ENCODE measurements at places on chromosomes 3 and 15.

GRCh38 chr15:67592245-67592644, 49.7 kb downstream of the MAP2K5 start:
- no peak overlapping the region for H3K27ac ChIP-seq
- DNase-seq = no peak
- no peaks in the 10 kb centered on the region for H3K4me1 ChIP-seq

DNA sequence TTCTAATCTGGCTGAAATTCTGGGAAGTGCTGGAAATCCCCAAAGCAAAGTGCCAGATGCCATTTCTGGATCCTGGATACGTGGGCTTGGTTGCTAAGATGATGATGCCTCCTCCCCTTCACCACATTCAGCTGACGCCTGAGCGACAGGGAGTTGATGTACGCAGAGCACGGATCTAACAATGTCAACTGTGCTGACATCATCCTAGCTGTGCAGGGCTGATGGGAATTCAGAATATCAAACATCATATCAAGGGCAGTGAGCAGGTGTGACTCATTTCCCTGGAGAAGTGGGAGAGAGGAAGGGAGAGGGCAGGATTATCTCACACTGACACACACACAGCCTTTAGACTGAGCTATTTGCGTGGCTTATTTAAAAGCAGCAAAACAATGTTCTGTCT, 92.6 kb upstream of the ZBTB20 start:
- no peaks in the 10 kb centered on the region for H3K36me3 ChIP-seq
- H3K27ac ChIP-seq = no peak overlapping the region
- H3K4me3 ChIP-seq = no peak overlapping the region
- no peak for DNase-seq

- H3K4me3 ChIP-seq = no peak overlapping the region
- no peak for DNase-seq
- no peaks in the 10 kb centered on the region for H3K4me1 ChIP-seq
- H3K36me3 ChIP-seq = no peaks in the 10 kb centered on the region
- H3K27ac ChIP-seq = no peak overlapping the region
- peaks cover 16% of the 10 kb centered on the region for H3K27me3 ChIP-seq
Measured at GRCh38 chr15:21260966-21261395, 179.3 kb downstream of the POTEB3 start.

DNA sequence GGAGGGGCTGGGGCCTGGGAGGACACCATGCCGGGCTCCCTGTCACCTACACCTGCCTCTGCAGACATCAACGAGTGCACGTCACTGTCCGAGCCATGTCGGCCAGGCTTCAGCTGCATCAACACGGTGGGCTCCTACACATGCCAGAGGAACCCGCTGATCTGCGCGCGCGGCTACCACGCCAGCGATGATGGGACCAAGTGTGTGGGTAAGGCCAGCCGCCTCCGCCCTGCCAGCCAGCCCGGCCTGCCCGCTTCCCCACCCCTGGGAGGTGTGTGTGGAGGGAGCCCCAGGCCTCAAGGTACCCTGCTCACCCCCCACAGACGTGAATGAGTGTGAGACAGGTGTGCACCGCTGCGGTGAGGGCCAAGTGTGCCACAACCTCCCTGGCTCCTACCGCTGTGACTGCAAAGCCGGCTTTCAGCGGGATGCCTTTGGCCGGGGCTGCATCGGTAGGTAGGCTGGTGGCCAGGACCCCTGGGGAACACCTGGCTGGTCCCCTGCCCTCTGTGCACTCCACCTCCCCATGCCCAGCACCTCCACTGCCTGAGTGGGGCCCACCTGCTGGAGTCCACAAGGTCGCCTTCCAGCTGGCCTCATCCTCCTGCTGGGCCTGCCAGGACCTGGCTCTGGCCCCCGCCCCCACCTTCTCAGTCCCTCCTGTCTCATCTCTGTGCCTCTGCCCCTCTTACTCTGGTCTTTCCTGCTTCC, 80.1 kb downstream of the FBLN2 start:
- no peak overlapping the region for H3K4me3 ChIP-seq
- no peak for DNase-seq
- no peaks in the 10 kb centered on the region for H3K27me3 ChIP-seq
- H3K4me1 ChIP-seq = no peaks in the 10 kb centered on the region

GRCh38 chr3:141875374-141875892, 1.0 kb upstream of the ATP1B3 start:
- H3K4me1 ChIP-seq = peaks cover 35% of the 10 kb centered on the region
- H3K4me3 ChIP-seq = peak overlapping the region; percentile 80
- H3K27ac ChIP-seq = peak overlapping the region; percentile 98
- H3K36me3 ChIP-seq = peaks cover 11% of the 10 kb centered on the region

DNA sequence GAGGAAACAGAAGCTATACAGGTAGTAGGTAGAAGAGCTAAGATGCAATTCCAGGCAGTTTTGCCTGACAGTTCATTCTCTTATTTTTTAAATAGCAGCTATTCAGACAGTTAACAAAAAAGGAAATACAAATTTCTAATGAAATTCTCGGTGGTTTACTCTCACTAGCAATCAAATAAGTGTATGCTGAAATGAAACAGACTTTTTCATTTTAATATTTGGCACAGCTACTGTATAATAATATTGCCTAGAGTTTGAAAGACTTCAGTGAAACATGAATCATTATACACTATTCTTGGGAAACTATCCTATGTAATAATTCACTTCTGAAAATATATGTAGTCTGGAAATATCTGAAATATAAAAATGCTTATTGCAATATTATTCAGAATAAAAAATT, 463.2 kb upstream of the AGTR1 start:
- no peak overlapping the region for H3K27ac ChIP-seq
- H3K27me3 ChIP-seq = no peaks in the 10 kb centered on the region
- no peak for DNase-seq
- no peak overlapping the region for H3K4me3 ChIP-seq

- no peak overlapping the region for H3K4me3 ChIP-seq
- H3K36me3 ChIP-seq = no peaks in the 10 kb centered on the region
- no peaks in the 10 kb centered on the region for H3K4me1 ChIP-seq
- no peak overlapping the region for H3K27ac ChIP-seq
Measured at GRCh38 chr3:163879172-163879571, 1199.1 kb downstream of the SI start.

GRCh38 chr3:135678386-135678785, 287.1 kb upstream of the PPP2R3A start:
- H3K27ac ChIP-seq = no peak overlapping the region
- H3K4me1 ChIP-seq = no peaks in the 10 kb centered on the region
- no peaks in the 10 kb centered on the region for H3K36me3 ChIP-seq
- no peaks in the 10 kb centered on the region for H3K27me3 ChIP-seq

DNA sequence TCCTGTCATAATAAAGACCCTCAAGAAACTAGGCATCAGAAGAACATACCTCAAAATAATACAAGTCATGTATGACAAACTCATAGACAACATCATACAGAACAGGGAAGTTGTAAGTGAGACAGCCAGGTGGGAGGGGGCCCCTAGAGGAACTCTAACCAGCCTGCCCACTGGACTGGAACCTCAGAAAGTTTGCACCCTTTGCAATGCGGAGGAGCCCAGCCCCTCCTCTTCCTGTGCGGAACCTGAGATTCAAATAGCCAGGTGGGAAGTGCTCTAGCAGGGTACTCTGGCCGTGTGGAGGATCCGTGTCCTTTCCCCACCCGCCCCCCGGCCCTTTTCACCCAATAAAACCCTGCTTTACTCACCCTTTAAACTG, 387.0 kb upstream of the CBLB start:
- peaks cover 5% of the 10 kb centered on the region for H3K4me1 ChIP-seq
- H3K36me3 ChIP-seq = peaks cover 13% of the 10 kb centered on the region
- no peak for DNase-seq
- no peak overlapping the region for H3K4me3 ChIP-seq

DNA sequence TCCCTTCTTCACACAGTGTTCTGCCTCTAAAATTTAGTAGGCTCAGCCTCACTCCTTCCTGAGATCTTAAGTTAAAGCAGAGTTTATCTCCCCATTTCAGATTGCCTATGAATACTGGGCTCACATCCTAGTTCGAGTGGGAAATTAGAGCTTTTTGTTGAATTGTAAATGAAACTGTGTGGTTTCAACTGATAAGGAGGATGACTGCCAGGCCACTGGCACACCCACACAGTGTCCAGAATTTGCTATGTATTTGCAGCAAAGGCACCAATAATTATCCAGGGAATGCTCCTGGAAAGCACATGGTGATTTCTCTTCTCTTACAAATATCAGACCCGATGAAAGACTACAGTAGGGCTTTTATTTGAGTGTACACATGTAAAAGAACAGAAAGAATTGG, 308.1 kb upstream of the COL8A1 start:
- no peak for DNase-seq
- H3K4me1 ChIP-seq = no peaks in the 10 kb centered on the region
- no peak overlapping the region for H3K27ac ChIP-seq
- no peak overlapping the region for H3K4me3 ChIP-seq
- H3K27me3 ChIP-seq = no peaks in the 10 kb centered on the region

- DNase-seq = no peak
- H3K27me3 ChIP-seq = peaks cover 3% of the 10 kb centered on the region
- H3K36me3 ChIP-seq = no peaks in the 10 kb centered on the region
- no peaks in the 10 kb centered on the region for H3K4me1 ChIP-seq
- H3K4me3 ChIP-seq = no peak overlapping the region
- H3K27ac ChIP-seq = no peak overlapping the region
Measured at GRCh38 chr3:70927239-70927638, 614.8 kb upstream of the MDFIC2 start.

GRCh38 chr3:18531662-18532061, 106.5 kb upstream of the SATB1 start:
- H3K36me3 ChIP-seq = peaks cover 47% of the 10 kb centered on the region
- H3K27ac ChIP-seq = no peak overlapping the region
- H3K4me3 ChIP-seq = no peak overlapping the region

DNA sequence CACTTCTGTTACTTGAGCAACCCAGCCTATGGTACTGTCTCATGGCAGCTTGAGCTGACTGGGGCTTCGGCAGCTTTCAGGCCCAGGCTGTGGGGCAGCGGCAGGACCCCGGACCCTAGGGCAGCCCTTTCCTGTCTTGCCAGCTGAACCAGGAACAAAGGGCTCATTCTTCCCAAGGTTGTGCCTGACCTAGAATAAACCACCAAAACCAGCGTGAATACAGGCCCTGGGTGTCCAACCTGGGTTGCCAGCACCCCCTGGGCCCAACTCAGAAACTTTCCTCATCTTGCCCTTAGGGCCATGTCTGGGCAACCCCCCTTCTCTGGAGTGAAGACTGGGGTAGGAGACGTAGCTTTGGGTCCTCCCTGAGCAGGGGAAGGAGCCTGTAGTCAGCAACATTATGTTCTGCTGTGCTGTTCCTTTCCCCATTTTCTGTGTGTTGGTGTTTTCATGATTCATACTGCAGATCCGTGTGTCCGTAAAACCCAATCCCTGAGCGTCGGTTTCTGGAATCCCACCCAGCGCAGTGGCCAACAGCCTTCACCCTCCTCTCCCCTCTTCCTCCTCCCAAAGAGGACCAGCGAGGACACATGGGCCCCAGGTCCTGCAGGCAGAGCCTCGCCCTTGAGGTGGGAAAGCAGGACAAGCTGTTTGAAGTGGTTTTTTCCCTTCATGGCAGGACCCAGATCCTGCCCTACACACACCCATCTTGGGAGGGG, 33.5 kb downstream of the TKT start:
- no peak for DNase-seq
- H3K27me3 ChIP-seq = no peaks in the 10 kb centered on the region
- H3K36me3 ChIP-seq = peaks cover 19% of the 10 kb centered on the region
- peaks cover 4% of the 10 kb centered on the region for H3K4me1 ChIP-seq
- H3K4me3 ChIP-seq = no peak overlapping the region

- H3K27ac ChIP-seq = no peak overlapping the region
- no peaks in the 10 kb centered on the region for H3K36me3 ChIP-seq
- no peak overlapping the region for H3K4me3 ChIP-seq
- DNase-seq = no peak
- no peaks in the 10 kb centered on the region for H3K27me3 ChIP-seq
Measured at GRCh38 chr3:34256021-34256420, 457.6 kb downstream of the PDCD6IP start.

- H3K27me3 ChIP-seq = no peaks in the 10 kb centered on the region
- H3K4me1 ChIP-seq = no peaks in the 10 kb centered on the region
- no peak for DNase-seq
- H3K4me3 ChIP-seq = no peak overlapping the region
Measured at GRCh38 chr3:168796339-168796738, 700.6 kb upstream of the GOLIM4 start.

GRCh38 chr3:197730200-197730599, 6.5 kb downstream of the RUBCN start:
- no peaks in the 10 kb centered on the region for H3K27me3 ChIP-seq
- no peak for DNase-seq
- H3K4me3 ChIP-seq = no peak overlapping the region
- no peak overlapping the region for H3K27ac ChIP-seq
- H3K4me1 ChIP-seq = peaks cover 30% of the 10 kb centered on the region
- H3K36me3 ChIP-seq = peaks cover 16% of the 10 kb centered on the region

GRCh38 chr3:163953526-163953925, 1124.8 kb downstream of the SI start:
- no peak for DNase-seq
- no peaks in the 10 kb centered on the region for H3K27me3 ChIP-seq

DNA sequence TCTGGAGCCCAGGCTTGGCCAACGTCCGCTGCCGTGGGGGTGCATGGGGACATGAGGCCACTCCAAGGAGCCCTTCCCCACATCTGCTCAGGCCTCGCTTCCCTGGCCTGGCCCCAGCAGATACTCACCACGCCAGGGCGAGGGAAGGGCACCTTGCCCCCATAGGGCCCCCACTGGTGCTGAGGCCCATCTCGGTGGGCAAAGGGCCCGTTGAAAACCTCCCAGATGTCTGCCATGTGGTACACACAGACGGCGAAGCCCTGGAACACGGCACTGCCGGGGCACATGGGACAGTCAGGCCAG, 4.7 kb downstream of the SEMA3G start:
- no peak overlapping the region for H3K4me3 ChIP-seq
- peaks cover 6% of the 10 kb centered on the region for H3K4me1 ChIP-seq
- H3K36me3 ChIP-seq = no peaks in the 10 kb centered on the region

GRCh38 chr15:41438206-41438605, 21.3 kb downstream of the RTF1 start:
- no peak overlapping the region for H3K4me3 ChIP-seq
- peaks cover 15% of the 10 kb centered on the region for H3K4me1 ChIP-seq
- peaks cover 12% of the 10 kb centered on the region for H3K36me3 ChIP-seq
- DNase-seq = no peak
- H3K27me3 ChIP-seq = no peaks in the 10 kb centered on the region
- no peak overlapping the region for H3K27ac ChIP-seq

DNA sequence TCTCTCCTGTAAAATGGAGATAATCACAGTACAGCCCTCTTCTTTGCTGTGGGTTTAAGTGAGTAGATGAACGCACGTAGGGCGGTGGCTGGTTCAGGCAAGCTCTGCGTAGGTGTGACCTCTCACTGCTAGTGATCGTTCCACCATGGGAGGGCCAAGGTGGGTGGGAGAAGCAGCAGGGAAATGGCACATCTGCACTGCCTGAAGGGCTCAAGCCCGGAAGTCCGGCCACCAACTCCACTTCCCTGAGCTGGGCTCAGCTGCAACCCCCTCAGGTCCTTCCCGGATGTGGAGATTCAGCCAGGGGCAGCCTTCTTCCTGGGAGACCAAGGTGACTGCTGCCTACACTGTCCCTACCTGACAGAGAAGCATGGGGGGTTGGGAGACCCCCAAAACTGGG, 102.9 kb downstream of the ADCY5 start:
- H3K36me3 ChIP-seq = no peaks in the 10 kb centered on the region
- peaks cover 10% of the 10 kb centered on the region for H3K27me3 ChIP-seq
- H3K27ac ChIP-seq = no peak overlapping the region
- no peak for DNase-seq
- peaks cover 11% of the 10 kb centered on the region for H3K4me1 ChIP-seq

GRCh38 chr3:147336543-147337278, 69.6 kb downstream of the ZIC4 start:
- no peaks in the 10 kb centered on the region for H3K4me1 ChIP-seq
- no peak for DNase-seq
- H3K36me3 ChIP-seq = no peaks in the 10 kb centered on the region

- H3K4me1 ChIP-seq = peaks cover 45% of the 10 kb centered on the region
- H3K27me3 ChIP-seq = peaks cover 6% of the 10 kb centered on the region
- no peaks in the 10 kb centered on the region for H3K36me3 ChIP-seq
- H3K4me3 ChIP-seq = no peak overlapping the region
- peak; percentile 43 for DNase-seq
Measured at GRCh38 chr3:189144645-189145044, 27.1 kb upstream of the TPRG1 start.
